ENCODE measurements at places on chromosomes 4 and X.

- peak; percentile 14 for DNase-seq
Measured at GRCh38 chr4:106647451-106647850, 278.9 kb upstream of the GIMD1 start.

DNA sequence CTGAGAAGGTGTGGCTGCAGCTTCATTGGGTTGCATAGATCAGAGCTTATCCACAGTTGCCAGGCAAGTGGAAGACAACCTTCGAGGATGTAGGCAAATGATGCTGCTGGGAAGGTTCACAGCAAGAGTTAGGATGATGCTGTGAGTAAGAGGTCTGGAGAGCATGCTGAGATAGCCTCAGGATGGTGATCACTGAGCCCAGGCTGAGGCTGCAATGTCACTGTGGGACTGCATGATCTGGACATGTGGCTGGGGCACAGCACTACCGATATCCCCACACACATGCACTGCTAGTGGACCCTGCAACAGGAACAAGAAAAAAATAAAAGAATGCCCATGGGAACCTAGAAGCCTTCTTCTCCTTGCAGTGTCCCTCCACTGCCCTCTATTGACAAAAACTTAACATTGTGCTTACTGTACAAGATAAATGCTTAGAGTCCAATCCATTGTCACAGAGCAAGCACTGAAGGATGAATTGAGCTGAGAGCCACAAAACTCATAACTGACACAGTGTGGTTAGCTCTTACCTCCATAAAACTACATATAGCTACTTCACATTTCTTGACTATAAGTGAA, 105.6 kb downstream of the CNKSR2 start:
- DNase-seq, result peak; percentile 12

DNA sequence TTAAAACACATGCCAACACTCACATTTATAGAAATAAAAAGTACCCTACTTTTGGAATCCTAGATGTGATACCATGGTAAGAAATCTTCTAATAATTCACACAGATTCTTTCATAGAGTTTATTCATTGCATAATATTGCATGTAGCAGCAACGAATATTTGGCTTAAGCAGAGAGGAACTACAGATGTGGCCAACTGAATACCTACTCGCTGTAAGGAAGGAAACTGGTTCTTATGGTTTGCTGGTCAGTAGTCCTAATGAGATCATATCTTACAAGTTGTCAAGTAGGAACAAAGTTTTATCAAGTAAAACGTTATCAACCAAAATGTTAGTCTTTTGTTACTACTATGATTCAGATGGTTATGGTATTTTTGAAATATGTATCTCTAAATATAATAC, 996.1 kb downstream of the PDHA2 start:
- no peak for DNase-seq

DNA sequence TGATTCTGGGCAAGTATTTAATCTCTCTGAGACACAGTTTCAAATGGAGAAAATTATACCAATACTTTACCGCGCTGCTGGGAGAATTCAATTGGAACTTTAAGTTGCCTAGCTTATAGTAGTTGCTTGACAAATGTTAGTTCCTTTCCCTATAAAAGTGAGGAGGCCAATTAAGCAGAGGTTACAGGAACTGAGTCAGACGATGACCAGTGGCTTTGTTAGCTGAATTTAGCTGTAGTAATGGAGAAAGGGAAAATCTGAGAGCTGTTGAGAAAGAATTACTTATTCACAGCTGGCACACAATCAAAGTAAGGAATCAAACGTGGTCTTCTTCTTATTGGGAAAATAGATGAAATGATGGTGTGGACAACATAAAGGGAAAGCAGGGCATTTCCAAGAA, 29.6 kb downstream of the SMARCA1 start:
- DNase-seq, result peak; percentile 31

DNA sequence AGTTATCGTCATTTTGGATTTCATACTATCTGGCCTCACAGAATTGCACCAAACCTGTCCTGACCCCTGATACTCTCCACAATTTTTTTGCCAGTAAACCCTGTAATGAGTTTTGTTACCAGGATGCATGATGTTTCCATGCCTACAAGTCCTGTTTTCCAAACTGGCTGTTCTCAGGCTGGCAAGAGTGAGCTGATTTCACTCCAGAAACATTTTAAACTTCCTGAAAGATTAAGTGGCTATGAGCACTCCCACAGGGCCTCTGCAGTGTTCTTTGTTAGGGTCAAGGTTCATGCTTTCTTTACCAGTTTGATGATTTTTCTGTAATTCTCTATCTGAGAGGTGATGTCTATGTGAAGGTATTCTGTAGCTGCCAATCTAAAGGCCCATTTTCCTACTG, 31.7 kb upstream of the PDLIM3 start:
- peak; percentile 68 for DNase-seq

GRCh38 chr4:61301271-61301670, 101.1 kb downstream of the ADGRL3 start:
- no peak for DNase-seq

DNA sequence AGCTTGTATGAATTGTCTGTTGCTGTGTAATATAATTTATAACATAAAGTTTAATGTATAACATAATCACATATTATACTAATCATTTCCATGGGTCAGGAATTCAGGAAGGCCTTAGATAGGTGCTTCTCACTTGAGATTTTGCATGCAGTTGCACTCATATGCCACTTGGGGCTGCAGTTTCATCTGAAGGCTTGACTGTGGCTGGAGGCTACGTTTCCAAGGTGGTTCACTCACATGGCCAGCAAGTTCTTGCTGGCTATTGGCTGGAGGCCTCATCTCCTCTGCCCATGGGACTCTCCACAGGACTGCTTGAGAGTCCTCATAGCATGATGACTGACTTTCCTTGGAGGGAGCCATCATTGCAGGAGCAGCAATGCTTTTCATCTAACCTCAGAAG, 53.4 kb upstream of the STX18 start:
- no peak for DNase-seq

GRCh38 chr4:15737255-15737654, 34.4 kb downstream of the BST1 start:
- no peak for DNase-seq

DNA sequence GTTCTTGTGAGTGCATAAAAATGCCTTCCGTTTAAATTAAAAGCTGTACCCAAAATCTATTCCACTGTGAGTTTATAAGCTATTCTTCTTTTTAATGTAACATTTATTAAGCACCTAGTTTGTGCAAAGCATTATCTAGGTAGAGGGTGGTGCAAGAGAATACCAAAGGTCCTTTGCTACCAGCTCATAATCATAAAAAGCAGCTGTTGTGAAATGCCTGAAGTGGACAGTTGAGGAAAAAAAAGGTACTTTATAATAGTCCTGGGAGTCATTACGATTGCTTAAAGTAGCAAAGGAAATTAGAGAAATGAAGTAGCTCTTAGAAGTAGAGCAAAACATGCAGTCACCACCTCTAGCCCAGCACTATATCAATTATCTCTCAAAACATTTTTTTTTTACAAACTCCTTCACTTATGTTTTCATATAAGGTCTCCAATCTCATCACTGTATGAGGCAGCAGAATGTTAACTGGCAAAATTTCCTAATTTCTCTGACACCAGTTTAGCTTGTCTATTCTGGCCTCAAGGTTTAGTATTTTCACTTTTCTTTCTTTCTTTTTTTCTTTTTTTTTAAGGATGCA, 2.1 kb downstream of the MBNL3 start:
- DNase-seq, result no peak

DNA sequence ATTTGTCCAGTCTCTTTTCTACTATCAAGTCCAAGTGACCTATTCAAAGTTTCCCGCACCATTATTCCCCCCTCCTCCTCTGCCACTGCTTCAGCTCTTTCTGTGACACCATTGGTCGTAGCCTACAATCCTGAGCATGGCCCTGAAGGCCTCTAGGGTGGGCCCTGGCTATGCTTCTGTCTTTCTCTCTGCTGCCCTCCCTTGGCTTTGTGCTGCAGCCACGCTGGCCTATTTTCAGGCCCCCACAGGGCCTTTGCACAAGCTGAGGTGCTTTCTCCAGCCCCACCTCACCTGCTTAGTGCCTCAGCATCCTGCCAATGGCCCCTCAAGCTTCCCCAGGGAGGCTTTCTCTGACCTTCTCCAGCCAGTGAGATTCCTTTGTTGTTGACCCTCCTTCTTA, 156.5 kb downstream of the NHS start:
- DNase-seq, result no peak

GRCh38 chr4:54571293-54572151, 86.2 kb upstream of the KIT start:
- no peak for DNase-seq

DNA sequence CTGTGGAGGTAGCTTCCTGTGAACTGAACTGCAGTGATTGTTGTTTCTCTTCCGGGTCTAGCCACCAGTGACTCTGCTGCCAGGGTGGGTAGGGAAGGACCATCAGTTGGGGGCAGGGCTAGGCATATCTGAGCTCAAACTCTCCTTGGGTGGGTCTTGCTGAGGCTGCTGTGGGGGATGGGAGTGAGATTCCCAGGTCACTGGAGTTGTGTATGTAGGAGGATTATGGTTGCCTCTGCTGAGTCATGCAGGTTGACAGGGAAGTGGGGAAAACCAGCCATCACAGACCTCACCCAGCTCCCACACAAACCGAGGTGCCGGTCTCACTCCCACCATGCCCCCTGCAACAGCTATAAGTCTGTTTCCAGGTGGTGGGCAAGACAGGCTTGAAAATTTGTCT, 1937.8 kb downstream of the PCDH7 start:
- DNase-seq, result no peak

GRCh38 chr4:30768277-30768676, 48.1 kb downstream of the PCDH7 start:
- no peak for DNase-seq

DNA sequence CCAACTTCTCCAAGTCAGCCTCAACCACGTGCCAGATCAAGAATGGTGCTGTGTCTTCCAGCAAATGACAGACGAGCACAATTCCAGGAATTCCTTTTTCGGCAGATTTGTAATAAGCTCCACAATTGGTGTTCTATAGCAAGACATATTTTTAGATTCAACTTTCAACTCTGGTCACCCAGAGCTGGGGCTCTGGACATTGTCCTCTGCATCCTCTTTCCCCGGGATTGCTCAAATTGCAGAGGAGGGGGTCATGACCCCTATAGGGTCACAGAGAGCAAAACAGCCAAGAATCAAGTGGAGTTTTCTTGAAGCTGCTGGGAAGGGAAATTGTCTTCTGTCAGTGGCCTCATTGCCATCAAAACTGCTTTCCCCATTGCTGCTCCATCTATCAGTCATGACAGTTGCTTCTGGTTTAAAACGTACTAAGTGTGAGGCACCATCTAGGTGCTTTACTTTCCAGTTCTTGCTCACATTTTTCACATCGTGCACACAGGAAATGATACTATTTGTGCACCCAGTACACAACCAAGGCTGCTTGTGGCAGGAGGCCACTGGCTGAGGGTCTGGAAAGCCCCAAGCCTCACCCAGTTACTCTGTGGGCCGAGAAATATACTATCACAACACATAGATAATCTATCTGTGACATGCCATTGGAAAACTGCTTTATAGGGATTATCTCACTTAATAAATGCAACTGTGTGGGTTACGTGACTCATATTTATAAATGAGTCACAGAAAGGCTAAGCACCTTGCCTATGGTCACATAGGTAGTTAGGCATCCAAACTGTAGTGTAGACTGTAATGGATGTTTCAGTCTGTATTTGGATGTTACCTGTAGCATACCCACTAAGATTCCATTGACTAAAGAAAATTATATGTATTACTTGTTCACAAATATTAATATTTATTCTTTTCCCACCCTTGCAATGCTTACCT, 91.7 kb upstream of the PHOX2B start:
- DNase-seq, result no peak

- peak; percentile 83 for DNase-seq
Measured at GRCh38 chrX:73916931-73917667, 354.1 kb downstream of the CHIC1 start.

- DNase-seq, result no peak
Measured at GRCh38 chr4:18034099-18034498, 12.5 kb upstream of the LCORL start.

DNA sequence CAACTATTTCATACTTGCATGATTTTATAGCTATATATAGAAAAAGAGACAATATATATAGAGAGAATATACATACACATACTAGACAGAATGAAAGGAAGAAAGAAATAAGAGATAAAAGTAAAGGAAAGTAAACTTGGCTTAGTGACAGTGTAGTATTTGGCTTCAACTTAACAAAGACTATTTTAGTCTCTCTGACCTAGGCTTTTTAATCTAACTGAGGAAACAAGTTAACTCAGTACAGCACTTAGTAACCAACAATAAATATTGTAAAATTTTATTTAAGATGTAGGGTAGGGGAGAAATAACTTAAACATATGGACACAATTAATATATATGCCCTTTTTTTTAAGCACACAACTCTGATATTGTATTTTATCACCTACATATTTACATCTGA, 249.0 kb upstream of the MAB21L2 start:
- no peak for DNase-seq

DNA sequence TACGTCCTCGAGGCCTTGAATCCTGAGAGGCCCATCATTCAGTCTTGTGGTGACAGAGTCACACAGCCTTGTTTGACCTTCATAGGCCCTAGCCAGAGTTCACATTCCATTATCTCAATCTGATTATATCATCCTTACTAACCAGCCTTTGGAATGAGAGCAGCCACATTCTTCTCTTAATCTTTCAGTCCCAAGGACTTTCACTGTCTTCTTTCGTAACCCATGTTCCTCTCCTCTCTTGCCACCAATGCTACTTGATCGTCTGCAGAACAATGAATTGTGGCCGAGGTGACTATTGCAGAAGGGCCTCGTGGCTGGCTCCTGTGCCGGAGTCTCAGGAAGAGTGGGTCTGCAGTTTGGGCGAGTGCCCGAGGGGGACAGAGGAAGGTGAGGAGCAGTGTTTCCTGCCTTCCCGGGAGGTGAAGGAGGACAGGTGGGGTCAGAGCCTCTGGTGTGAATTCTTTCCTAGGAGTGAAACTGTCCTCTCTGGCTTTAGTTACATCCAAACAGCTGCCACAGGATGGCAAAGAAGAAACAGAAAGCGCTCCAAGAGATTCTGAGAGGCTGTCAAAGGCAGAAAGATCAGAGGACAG, 94.6 kb downstream of the LIMCH1 start:
- no peak for DNase-seq

- no peak for DNase-seq
Measured at GRCh38 chr4:93313197-93313596, 515.4 kb upstream of the ATOH1 start.

GRCh38 chrX:45198706-45199105, 2.0 kb downstream of the DIPK2B start:
- DNase-seq, result no peak

- DNase-seq, result no peak
Measured at GRCh38 chr4:139552517-139553307, 3.3 kb downstream of the SETD7 start.

DNA sequence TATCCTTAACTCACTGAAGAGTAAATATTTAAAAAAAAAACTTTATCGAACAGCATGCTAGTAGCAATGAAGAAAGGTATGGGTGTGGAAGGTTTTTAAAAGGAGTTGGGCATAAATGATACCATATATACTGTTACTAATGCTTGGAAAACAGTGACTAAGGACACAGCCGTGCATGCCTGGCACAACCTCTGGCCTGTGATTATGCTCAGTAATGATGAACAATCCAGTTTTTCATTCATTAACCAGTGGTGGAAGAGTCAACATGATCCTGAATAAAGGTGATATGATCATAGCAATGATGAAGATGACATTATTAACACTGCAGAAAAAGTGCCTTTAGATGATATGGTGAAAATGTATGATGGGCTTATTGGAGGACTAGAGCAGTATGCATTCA, 43.9 kb upstream of the GPR50 start:
- DNase-seq, result no peak

GRCh38 chrX:47190445-47191269, 3.0 kb upstream of the UBA1 start:
- peak; percentile 80 for DNase-seq
